H54 (cell line): ENCODE measurements at places on chromosomes 1 and 21.
A peak's percentile ranks its signal among the peaks of the same experiment; 100 is the strongest.

- no peak for DNase-seq
Measured at GRCh38 chr1:24203404-24203803, 16.3 kb upstream of the IFNLR1 start.

DNA sequence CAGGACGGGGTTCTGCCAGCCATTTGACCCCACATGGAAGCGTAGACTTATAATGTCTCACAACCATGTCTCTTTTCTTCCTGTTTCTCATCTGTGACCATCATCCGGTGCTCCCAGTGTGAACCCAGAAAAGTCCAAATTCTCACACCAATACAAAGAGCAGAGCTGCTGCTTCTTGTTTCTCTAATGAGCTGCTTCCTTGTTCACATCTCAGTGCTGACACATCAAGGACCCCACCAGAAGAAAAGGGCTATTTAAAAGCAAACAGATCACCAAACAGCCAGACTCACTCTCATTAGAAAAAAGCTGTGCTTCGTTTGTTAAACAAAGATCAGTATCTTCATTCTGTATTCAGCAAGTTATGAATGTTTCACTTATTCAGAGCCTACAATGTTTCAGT is 835 bp upstream of the LCE1D start:
- DNase-seq: no peak

- DNase-seq: peak; percentile 22
Measured at GRCh38 chr1:110337704-110338308, 1.4 kb upstream of the RBM15 start.

DNA sequence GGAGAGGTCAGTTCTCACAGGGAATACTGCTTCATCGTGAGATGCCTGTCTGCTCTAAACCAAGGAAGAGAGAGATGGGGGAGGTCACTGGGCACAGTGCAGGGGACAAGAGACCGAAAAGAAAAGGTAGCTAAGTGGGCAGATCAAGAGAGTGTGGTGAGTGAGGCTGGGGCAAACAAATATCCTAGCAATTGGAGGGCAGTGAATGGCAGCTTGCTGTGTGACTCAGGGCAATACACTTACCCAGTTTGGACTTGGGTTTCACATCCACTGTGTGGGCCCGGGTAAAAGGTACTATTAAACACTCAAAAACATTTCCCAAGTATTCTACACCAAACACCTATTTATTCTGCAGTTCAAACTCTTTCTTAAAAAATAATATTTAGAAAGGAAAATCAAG is 10.2 kb downstream of the PLXNA2 start:
- DNase-seq: no peak

GRCh38 chr1:166164995-166165660 is 1.7 kb downstream of the FAM78B start:
- no peak for DNase-seq

GRCh38 chr1:165356876-165357275 is 361 bp upstream of the LMX1A start:
- DNase-seq: no peak

GRCh38 chr1:54325703-54326461 is 80.3 kb downstream of the SSBP3 start:
- DNase-seq: no peak

GRCh38 chr1:205593967-205594366 is 37.8 kb downstream of the ELK4 start:
- no peak for DNase-seq

- peak; percentile 40 for DNase-seq
Measured at GRCh38 chr1:214296860-214297745, 16.1 kb downstream of the SMYD2 start.

DNA sequence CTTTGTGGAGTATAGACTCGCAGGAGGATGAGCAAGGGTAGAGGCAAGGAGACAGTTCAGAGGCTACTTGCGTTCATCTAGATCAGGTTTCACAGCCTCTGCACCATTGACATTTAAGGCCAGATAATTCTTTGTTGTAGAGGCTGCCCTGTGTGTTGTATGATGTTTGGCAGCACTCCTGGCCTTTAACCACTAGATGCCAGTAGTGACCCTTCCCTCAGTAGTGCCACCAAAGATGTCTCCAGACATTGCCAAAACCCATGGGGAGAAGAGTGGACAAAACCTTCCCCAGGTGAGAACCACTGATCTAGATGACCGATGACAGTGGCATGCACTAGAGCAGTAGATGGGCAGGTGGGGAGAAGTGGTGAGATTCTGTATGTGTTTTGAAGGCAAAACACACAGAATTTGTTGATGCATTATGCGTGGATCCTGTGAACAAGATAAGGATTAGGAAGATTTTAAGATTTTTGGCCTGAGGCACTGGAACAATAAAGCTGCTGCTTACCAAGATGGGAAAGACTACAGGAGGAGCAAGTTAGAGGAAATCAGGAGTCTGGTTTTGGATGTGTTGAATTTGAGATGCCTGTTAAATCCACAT is 9.9 kb upstream of the COG2 start:
- DNase-seq: peak; percentile 16

DNA sequence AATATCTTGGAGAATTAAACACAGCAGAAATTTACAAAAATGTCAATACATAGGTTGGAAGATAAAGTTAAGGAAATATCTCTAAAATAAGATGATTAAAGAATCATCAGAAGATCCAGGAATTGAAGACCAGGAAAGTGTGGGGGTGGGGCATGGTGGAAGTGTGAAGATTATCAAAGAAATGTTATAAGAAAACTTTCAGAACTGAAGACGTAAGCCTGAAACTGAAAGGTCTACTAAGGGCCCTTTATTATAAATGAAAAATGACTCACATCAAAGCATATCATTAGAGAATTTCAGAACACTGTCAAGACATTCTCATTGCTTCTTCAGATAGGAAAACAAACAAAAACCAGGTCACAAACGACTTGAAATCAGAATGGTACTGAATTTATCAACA is 92.4 kb upstream of the DPT start:
- no peak for DNase-seq

GRCh38 chr1:110172001-110172400 is 21.7 kb downstream of the SLC6A17 start:
- no peak for DNase-seq

DNA sequence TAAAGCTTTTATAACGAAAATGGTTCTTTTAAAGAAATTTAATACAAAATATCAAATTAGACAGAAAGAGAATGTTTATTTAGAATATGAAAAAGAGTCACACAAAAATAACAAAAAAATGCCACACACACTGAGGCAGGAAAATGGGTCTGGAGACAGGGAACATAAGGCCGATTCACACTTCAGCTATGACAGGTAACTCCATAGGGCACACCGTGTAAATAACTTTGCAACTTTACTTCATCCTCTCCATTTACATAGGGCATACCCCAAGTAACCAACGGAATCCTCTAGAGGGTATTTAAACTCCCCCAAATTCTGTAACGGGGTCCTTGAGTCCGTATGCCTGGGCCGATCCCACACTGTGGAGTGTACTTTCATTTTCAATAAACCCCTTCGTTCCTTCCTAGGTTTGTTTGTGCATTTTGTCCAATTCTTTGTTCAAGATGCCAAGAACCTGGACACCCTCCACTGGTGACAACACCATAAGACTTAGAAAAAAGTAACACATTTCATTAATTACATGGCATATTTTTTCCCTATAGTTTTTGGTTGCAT is 23.1 kb upstream of the PTGS2 start:
- no peak for DNase-seq

- no peak for DNase-seq
Measured at GRCh38 chr1:168468042-168468809, 75.6 kb downstream of the XCL2 start.

DNA sequence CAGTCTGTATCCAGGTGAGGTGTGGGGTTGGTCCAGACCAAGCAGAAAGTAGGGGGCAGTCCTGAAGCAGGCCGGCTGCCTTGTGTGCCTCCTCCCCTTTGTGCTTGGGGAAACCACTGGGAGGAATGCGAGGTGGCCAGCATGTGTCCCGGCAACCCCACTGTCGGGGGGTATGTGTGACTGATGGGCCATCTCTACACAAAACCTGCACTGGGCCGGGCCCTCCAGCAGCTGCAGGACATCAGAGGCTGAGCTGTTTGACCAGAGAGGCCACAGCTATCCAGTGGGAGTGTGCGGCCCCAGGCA is 33.3 kb downstream of the TMEM51 start:
- no peak for DNase-seq

GRCh38 chr1:24705260-24706073 is 39.8 kb upstream of the CLIC4 start:
- peak; percentile 70 for DNase-seq

- DNase-seq: no peak
Measured at GRCh38 chr1:7591565-7591964, 179.5 kb upstream of the VAMP3 start.

DNA sequence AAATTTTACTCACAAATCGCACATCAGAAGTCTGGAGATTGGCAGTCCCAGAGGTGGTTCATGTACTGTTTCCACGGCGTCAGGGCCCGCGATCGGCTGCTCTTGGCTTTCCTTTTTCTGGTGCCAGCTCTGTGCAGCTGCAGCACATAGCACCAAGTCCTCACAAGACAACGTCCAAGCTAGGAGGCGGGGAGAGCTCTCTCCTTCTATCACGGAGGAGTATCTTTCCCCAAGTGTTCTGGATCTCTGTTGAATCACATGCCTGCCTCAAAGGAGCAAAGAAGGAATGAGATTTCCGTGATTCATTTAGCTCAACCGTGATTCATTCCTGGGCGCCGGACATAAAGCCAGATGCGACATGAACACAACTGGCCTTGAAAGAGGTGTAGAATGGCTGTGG is 25.5 kb downstream of the MT1HL1 start:
- DNase-seq: peak; percentile 45

GRCh38 chr1:204437796-204438570 is 26.4 kb upstream of the PPP1R15B start:
- no peak for DNase-seq

DNA sequence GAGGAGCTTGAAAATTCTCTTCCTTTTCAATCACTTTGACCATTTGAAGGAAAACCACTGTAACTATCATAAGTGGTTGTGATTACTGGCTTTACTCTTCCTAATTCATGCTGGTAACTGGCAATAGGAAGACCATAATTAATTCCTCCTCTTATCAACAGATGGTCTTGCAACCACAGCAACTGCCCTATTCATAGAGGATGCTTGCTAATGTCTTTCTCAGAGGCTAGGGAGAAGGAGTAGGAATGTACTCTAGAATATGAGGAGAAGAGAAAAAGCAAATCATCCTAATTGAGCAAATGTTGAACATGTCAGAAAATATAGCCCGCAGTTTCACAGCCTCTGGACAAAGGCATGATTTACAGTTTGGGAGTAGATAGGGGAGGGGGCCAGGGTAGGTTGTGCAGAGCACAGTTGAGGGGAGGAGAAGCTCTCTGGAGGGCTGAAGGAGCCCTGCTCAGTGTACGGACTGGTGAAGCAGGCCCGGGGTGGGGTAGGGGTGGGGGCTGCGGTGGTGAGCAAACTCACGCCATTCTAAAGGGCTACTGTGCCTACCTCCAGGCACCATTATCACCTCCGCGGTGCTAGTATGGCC is 192.9 kb downstream of the PCP4 start:
- no peak for DNase-seq

DNA sequence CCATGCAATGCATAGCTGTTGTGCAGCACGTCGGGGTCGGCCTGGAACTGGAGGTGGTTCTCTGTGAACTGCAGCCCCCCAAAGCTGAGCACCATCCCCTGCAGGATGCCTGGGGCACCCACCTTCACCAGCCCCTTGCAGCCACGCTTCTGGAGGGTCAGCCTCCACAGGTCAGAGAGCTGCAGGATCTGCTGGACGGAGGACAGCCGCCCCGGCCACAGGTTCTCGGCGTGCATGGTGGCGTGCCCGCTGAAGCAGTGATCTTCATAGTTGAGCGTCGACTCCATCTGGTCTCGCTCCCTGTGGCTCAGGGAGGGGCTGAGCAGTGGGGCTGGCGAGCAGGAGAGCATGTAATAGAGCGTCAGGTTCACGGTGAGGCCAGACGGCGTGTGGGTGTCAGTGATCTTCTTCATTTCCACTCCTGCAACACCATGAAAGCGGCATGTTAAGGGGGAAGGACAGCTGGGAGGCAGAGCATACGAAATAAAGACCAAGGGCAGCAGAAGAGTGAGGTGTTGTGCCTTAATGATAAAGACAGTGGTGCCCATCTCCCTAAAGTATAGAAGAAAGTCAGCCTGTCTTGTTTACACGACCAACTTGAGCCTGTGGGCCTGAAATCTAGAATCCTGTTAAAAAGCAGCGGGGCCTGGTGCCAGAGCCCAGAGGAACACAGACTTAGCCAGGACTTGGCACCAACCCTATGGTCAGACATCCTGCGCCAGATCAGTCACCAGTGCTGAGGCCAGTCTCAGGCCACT is 3.0 kb downstream of the KIAA2013 start:
- no peak for DNase-seq

GRCh38 chr21:43025636-43026180 is 49.9 kb downstream of the CBS start:
- no peak for DNase-seq

- DNase-seq: no peak
Measured at GRCh38 chr1:55179177-55179835, 35.9 kb downstream of the USP24 start.

DNA sequence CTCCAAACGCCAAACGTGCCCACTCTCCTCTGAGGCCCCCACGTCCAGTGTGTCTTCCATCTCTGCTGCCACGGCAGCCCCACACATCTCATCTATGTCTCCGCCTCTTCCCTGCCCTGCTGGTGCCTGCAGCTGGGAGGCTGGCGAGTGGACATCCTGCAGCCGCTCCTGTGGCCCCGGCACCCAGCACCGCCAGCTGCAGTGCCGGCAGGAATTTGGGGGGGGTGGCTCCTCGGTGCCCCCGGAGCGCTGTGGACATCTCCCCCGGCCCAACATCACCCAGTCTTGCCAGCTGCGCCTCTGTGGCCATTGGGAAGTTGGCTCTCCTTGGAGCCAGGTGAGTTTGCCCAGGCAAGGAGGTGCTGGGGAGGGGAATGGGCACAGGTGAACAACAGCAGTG is 8.6 kb downstream of the ADAMTSL4 start:
- DNase-seq: no peak

DNA sequence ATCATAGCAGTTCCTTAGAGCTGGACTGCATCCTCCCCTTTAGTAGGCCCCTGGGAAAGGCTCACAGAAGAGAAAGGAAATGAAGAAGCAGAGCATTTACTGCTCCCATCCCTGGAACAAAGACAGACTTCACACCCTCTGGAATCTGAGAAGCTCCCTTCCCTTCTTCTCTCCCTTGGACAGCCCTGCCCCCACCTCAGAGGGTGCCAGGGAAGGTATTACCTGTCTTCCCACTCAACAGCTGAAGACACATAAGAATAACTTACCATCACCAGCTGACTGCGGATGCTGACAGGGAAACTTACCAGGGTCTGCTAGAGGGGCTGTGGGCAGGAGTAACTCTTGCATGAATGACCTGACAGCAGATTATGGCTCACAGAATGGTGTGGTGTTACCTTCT is 14.1 kb upstream of the FAAH start:
- DNase-seq: no peak

GRCh38 chr1:46184920-46185658 is 8.8 kb upstream of the P3R3URF start:
- DNase-seq: no peak

- no peak for DNase-seq
Measured at GRCh38 chr1:4058122-4058521, 158.1 kb upstream of the C1orf174 start.

DNA sequence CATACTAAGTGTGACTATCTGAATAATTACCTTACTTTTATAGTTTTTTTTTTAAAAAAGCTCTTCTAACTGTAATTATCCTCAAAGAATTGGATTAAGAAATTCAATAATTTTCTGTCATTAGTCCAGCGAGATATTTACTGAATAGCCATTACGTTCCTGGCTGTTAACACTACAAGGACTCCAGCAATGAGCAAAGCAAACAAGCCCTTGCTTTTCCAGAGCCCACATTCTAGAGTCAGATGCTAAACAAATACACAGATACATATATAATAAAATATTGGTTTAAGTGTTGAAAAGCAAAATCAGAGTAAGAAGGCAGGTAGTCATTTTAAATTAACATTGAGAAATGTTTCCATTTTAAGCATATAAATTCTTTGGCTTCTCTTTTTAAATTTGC is 118.4 kb downstream of the ATF6 start:
- DNase-seq: no peak
